ENCODE measurements at places on chromosomes 7 and 10. TPM values are rescaled to one million over a fixed set of nuclear protein-coding genes. Genes with fewer than 3 reads are reported as not detected.

DNA sequence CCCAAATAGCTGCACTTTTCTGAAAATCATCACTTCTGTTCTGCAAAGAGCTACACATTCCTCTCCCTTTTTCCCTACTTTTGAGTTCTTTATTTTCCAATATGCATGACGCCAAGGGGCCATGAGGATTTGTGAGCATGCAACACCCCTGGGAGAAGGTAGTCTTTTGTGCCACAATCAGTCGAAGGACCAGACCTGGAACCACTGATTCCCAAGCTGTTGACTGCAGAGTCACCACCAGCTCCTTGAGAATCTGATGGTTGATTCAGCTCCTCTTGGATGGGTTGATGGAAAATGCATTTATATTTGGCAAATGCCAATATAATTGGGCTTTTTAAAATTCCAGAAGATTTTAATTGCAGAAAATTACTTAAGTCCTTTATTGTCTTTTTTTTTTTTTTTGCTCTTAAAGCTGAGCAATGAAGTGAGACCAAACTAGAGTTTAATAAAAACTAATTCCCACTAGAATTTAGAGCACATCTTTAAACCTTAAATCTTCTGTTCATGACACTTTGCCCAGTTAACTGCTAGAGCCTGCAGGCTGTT is 554.1 kb downstream of the TNS3 start:
- no peak for DNase-seq
- no peaks in the 10 kb centered on the region for H3K4me1 ChIP-seq
- no peaks in the 10 kb centered on the region for H3K36me3 ChIP-seq
- peaks cover 18% of the 10 kb centered on the region for H3K27me3 ChIP-seq
- no peak overlapping the region for H3K4me3 ChIP-seq

Gene GPER1
- total RNA-seq: 7.1 TPM

- peak overlapping the region; percentile 100 for H3K4me3 ChIP-seq
- peaks cover 7% of the 10 kb centered on the region for H3K27me3 ChIP-seq
- DNase-seq: peak; percentile 34
- no peaks in the 10 kb centered on the region for H3K36me3 ChIP-seq
Measured at GRCh38 chr10:99431190-99431760, 851 bp upstream of the GOT1 start.

Gene WNT16
- 0.15 TPM for total RNA-seq

Gene PCDH15
- total RNA-seq: not detected

DNA sequence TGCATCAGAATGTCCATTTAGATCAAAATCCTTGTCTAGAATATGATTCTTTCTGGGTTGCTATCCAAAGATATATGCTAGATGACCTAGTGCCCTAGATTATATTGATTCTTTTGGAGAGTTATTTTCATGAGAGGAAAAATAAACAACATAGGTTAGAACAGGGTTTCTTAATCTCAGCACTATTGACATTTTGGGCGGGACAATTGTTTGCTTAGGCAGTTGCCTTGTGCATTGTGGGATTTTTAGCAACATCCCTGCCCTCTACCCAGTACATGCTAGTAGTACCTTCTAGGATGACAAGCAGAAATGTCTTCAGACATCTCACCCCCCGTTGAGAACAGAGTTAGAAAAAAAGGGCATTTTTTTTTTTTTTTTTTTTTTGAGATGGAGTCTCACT is 25.1 kb upstream of the LAMB1 start:
- H3K27ac ChIP-seq: no peak overlapping the region
- H3K27me3 ChIP-seq: no peaks in the 10 kb centered on the region
- DNase-seq: no peak
- peaks cover 41% of the 10 kb centered on the region for H3K4me1 ChIP-seq
- no peaks in the 10 kb centered on the region for H3K36me3 ChIP-seq
- no peak overlapping the region for H3K4me3 ChIP-seq

- H3K4me3 ChIP-seq: no peak overlapping the region
- H3K27me3 ChIP-seq: no peaks in the 10 kb centered on the region
- peaks cover 46% of the 10 kb centered on the region for H3K4me1 ChIP-seq
- H3K36me3 ChIP-seq: no peaks in the 10 kb centered on the region
Measured at GRCh38 chr10:14560274-14560673, 214.4 kb downstream of the FAM107B start.

DNA sequence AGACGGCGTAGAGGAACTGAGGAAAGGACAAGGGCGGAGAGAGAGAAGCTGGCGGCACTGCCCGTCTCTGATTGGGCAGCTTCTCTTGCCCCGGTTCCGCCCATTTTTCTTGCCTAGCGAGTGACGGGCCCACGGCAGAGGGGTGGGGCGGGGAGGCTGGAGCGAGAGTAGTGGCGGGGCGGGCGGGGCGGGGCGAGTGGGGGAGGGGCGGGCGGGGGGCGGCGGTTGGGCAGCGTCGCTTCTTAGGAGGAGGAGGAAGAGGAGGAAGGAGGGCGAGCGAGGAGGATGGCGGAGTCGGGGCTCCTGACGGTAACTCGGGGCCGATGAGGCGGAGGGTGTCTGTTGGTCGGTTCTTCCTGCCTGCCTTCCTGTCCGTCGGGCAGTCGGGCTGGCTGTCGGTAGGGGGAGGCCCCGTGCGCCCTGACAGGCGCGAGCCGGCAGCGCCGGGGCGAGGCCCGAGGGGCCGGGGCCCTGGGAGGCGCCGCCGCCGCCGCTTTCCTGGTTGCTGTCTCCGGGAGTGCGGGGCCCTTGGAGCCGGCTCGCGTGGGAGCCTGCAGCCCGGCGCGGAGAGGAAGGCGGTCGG is at the start of gene SHOC2:
Gene SHOC2 (plus strand): TSS at position 256 of the 583 bp plus-strand sequence. CDS start 44,755 bp downstream, outside the sequence.
- H3K36me3 ChIP-seq: peaks cover 3% of the 10 kb centered on the region
- no peak for DNase-seq
- peaks cover 7% of the 10 kb centered on the region for H3K27me3 ChIP-seq
- peak within 1 kb of the TSS; percentile 94 for H3K4me3 ChIP-seq
- H3K27ac ChIP-seq: peak within 1 kb of the TSS; percentile 100

Gene ERCC6
- 62.5 TPM for total RNA-seq

GRCh38 chr7:101598422-101598985 is 30.6 kb downstream of the MYL10 start:
- H3K36me3 ChIP-seq: no peaks in the 10 kb centered on the region
- H3K4me3 ChIP-seq: no peak overlapping the region
- no peak for DNase-seq
- peaks cover 10% of the 10 kb centered on the region for H3K4me1 ChIP-seq

- no peak overlapping the region for H3K27ac ChIP-seq
- no peaks in the 10 kb centered on the region for H3K4me1 ChIP-seq
- H3K27me3 ChIP-seq: no peaks in the 10 kb centered on the region
- DNase-seq: no peak
- peaks cover 5% of the 10 kb centered on the region for H3K36me3 ChIP-seq
Measured at GRCh38 chr10:107144490-107144889, 20.0 kb downstream of the SORCS1 start.

DNA sequence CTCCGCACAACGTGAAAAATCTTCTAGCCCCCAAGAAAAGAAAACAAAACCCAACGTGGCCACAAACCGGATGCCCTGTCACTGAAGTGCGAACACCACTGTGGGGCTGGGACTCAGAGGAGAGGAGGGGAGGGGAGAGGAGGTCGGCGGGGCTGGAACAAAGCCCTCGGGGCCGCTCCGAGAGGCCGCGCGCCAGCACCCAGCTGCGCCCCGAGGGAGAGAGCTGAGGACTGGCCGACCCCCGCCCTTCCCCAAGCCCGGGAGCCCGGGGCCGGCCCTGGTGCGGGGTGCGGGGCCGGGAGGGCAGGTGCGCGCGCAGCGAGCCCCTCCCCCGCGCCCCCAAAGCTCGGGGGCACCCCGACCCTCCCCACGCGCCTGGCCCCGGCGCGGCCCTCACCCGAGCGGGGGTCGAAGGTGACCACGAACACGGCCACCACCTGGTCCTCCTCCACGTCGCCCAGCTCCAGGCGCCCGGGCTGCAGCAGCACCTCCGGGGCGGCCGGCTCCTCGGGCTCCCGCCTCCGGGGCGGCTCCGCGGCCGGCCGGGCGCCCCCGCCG is 398 bp downstream of the DENND11 start:
- H3K4me3 ChIP-seq: peak overlapping the region; percentile 76
- H3K4me1 ChIP-seq: peaks cover 51% of the 10 kb centered on the region
- no peaks in the 10 kb centered on the region for H3K36me3 ChIP-seq
- peaks cover 16% of the 10 kb centered on the region for H3K27me3 ChIP-seq
- no peak for DNase-seq

Gene PCLO
- total RNA-seq: 1.8 TPM

DNA sequence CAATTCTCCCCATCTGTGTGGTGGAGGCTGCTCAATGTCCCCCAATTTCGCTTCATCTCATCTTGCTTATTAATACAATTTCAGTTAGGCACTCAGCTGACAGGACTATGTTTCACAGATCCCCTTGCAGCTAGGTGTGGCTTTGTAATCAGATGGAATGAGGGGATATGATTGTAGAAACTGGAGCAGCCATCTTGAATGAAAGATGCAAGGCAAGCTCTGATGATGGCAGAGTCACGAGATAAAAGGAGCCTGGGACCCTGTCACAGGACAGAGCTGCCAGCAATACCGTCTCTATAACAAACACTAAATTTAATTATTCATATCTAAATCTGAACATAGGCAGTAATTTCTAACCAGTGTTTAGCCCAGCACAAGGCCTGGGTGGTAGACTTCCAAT is 991 bp upstream of the DLD start:
- peaks cover 11% of the 10 kb centered on the region for H3K36me3 ChIP-seq
- peak overlapping the region; percentile 91 for H3K4me3 ChIP-seq
- peaks cover 5% of the 10 kb centered on the region for H3K27me3 ChIP-seq
- H3K4me1 ChIP-seq: peaks cover 37% of the 10 kb centered on the region
- H3K27ac ChIP-seq: no peak overlapping the region

DNA sequence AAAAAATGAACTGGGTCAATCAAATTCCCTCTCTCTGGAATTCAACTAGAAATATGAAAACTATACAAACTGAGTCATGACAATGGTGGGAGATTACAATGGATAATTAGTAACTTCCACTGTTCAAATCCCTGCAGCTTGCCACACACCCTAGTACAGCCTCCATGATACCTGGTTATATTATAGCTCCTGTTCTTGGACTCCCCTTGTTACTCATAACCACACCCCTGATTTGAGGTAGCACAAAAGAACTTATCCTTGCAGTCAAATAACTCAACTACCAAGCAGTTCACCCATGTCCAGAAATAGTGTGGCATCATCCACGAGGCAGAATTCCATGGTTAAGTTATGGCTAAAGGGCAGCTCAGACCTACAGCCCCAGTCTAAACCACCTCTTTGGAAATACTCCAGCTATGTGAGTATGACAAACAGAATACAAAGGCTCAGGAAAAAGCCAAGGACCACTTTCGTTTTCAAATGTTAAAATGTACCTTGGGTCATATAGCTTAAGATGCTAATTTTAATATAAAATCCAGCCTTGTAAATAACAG is 164.7 kb downstream of the CPEB3 start:
- no peak overlapping the region for H3K4me3 ChIP-seq
- DNase-seq: no peak
- no peaks in the 10 kb centered on the region for H3K36me3 ChIP-seq
- H3K27me3 ChIP-seq: peaks cover 7% of the 10 kb centered on the region

GRCh38 chr7:107994421-107995030 is 8.4 kb downstream of the LAMB1 start:
- peak overlapping the region; percentile 77 for H3K27ac ChIP-seq
- peaks cover 58% of the 10 kb centered on the region for H3K4me1 ChIP-seq
- H3K36me3 ChIP-seq: peaks cover 50% of the 10 kb centered on the region
- H3K27me3 ChIP-seq: no peaks in the 10 kb centered on the region
- H3K4me3 ChIP-seq: 0 out of 2 replicates have a peak overlapping the region, but pooled peaks have one; percentile 30

DNA sequence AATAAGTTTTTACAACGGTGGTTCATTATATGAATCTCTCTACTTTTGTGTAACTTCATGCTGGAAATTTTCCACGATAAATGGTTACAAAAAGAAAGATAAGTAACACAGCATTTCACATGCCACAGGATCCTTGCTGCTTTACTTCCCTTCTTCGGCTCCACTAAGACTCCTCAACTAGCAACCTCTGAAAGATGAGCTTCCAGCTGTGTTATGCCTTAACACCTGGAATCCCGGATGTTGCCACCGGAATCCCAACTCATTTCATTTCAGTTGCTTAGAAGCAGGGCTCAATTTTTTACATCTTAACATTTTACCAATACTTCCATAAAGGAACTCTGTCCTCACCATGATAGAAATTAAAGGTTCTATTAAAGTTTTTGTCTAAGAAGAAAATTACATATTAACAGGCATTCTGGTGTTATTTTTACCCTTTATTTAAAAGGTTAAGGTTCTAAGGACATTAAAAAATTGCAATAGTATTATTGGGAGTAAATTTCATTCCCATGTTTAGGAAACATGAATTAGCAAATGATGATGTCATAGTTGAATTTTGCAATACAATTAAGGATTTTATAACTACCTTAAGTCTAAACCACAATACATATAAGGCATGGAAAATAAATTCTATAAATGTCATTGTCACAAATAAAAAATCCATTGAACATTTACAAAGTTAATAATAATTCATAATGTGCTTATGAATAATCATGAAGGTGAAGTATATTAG is 57.1 kb upstream of the IL6 start:
- no peak overlapping the region for H3K4me3 ChIP-seq
- DNase-seq: no peak
- no peak overlapping the region for H3K27ac ChIP-seq
- peaks cover 85% of the 10 kb centered on the region for H3K4me1 ChIP-seq
- H3K27me3 ChIP-seq: no peaks in the 10 kb centered on the region

Gene NT5C3A
- total RNA-seq: 17.5 TPM

Gene UPF2
- total RNA-seq: 21.3 TPM

All from HFFc6 (cell line).